CD4-positive, alpha-beta T cell treated with Interleukin-15 for 4 hours (primary cell): ENCODE measurements at places on chromosomes 1 and 21.

DNA sequence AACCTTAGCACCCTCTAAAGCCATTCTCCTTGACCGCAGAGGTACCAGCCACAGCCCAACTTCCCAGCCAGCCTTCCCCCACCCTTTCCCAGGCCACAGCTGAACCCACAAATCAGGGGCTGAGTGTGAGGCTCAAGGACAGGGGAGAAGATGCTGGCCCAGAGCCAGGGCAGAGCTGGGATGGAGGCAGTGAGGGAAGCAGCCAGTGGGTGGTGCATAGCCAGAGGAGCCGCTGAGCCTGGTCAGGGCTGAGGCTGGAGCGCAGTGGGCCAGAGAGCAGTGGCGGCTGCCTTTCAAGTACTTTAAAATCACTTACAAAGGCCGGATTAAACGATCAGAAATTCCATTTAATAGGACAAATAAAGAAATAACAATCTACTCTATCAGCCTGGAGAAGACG lies 36.3 kb downstream of the DMAP1 start:
- no peak for DNase-seq

GRCh38 chr1:224113545-224113917 lies 380 bp upstream of the FBXO28 start:
- DNase-seq = no peak

- DNase-seq = no peak
Observed at GRCh38 chr1:5659606-5660005, 332.6 kb downstream of the NPHP4 start.

DNA sequence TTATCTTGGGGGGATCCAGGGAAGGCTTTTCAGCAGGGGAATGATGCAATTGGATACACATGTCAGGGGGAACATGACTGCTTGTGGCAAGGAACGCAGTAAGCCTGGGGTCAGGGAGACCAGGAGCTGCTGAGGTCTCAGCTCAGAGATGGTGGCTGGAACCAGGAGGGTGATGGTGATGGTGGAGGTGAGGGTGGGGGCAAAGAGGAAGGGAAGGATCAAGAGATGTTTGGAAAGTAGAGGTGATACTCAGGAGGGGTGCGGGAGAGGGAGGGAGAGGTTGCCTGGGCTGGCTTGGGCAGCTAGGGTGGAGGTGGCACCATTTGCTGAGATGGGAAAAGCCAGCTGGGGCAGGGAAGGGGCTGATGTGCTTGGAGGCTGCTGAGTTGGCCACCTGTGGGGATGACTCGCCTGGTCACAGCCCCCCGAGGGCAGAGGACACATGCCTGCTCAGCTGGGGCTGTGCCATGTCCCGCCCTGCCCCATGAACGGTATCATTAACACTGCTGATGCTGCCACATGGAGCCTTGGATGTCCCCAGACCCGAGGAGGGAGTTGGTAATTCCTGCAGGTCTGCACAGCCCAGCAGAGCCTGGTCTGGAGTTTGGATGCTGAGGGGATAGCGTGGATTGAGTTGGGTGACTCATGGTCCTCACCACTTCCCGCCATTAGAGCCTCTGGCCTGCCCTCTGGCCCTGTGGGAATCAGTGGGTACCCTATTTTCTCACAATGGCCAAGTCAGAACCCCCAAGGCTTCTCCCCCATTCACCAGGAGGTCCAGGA lies 6.3 kb upstream of the PADI1 start:
- no peak for DNase-seq

DNA sequence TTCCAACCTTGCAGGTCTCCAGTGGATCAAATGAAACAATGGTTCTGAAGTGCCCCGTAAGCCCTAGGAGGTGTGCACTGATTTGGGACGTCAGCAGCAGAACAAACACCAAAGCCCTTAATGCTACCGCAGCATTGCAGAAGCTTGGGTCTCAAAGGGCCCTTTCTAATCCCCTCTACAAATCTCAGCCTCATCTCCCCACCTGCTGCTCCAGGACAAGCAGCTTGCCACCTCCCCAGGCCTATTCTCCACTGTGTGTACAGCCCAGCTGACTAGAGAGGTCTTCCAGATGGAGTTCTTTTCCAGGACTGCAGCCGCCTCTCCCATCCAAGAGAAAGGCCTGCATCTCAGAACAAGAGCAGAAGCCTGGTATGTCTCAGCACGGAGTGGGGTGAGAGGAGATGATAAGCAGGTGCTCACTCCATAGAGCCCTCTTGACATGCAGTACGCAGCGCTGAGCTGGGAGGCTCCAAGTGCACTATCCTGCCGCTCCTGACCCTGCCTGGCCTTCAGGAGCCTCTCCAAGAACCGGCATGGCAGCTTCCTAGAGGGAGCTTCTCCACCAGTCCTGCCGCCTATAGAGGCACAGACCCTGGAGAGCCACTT lies 46.3 kb downstream of the MRPL37 start:
- DNase-seq = no peak

- no peak for DNase-seq
Observed at GRCh38 chr1:229328598-229329362, 14.1 kb downstream of the CCSAP start.

DNA sequence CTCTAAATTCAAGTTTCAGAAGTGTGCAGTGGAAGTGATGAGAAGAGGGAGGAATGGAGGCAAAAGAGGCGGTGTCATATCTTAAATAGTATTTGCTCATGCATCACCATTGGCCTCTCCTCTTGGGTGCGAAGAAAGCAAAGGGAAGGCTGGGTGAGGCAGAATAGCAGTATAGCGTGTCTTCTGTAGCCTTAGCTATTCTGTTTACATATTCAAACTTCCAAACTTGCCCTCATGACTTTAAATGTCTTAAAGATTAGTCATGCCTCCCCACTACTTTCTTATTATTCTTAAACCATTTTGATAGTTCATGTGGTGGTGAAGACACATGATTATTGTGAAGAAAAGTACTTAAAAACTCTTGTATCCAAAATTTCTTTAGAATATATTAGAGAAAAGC lies 104.6 kb upstream of the TENT5C start:
- no peak for DNase-seq

- peak; percentile 25 for DNase-seq
Observed at GRCh38 chr1:36609241-36610027, 126.7 kb upstream of the CSF3R start.

GRCh38 chr1:24803220-24803619 lies 58.0 kb downstream of the CLIC4 start:
- no peak for DNase-seq

DNA sequence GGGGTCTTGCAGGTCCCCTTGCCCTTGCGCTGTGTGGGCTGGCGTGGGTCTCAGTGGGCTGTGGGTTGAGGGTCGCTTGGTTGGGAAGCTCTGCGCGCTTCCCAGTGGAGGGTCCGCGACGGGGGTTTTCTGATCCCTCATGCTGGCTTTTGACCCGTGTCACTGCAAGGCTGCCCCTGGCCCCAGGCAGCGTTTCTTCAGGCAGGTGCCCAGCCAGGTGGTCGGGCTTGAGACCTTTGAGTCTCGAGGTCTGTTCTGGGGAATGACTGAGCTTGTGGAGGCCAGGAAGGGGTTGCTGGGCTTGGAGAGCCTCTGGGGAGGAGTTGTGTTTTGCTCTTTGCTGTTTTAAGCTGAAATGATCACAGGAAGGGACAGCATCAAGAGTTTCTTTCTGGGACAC lies 5.3 kb downstream of the SKI start:
- DNase-seq = no peak

- no peak for DNase-seq
Observed at GRCh38 chr1:10724052-10724494, 72.4 kb downstream of the CASZ1 start.

DNA sequence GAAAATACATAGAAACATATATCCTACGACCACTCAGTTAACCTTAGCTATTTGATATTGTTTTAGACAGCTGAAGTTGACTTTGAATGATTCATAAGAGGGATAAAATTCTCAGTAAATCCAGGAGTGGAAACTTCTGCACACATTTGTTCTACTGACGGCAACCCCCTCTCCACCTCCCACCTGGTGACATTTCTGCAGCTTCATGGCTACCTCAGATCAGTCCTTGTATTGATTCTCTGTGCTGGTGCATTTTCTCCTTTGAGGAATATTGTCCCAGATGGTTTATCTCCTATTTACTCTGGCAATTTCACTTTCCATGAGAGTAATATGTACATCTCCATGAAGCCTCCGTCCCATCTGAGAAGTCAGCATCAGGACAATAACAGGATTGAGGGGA lies 57.7 kb upstream of the COA6 start:
- no peak for DNase-seq

- no peak for DNase-seq
Observed at GRCh38 chr1:164716992-164717703, 158.2 kb downstream of the PBX1 start.

GRCh38 chr1:185964946-185965345 lies 230.8 kb downstream of the HMCN1 start:
- no peak for DNase-seq

DNA sequence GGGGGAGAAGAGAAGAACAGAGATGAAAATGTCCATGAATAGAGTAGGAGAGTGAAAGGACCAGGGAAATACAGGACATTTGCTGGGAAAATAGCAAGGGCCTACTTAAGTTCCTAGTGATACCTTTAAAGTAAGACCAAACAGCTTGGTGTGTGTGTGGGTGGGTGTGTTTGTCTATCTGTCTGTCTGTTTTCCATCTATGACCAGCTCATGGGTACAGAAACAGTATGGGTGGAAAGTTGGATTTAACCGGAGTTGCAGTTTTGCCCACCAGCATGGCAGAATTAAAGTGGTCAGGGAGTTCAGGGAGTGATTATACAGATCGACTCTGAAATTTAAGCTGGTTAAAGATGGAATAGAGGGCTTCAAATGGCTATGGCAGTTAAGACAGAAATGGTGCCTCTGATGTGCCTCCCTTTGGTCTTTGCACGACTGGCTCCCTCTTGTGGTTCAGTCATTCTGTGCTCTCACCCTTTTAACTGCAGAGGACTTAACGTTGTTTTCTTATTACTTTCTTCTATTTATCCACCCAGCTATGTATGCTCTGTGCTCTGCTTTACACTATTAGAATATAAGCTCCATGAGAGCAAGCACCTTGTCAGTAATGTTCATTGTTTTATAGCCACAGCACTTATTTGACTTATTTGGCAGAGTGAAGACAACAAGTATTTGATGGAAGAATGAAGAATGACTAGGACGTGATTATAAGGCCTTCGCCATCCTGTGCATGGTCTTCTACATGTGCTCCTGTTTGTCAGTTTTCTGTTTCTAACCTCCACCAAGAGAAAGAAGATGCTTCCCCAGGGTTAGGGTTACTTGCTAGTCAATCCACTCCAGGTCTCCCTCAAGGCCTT lies 72.7 kb upstream of the AK4 start:
- peak; percentile 82 for DNase-seq

- no peak for DNase-seq
Observed at GRCh38 chr1:101105877-101106276, 80.3 kb upstream of the DPH5 start.

- no peak for DNase-seq
Observed at GRCh38 chr1:161885003-161885402, 118.9 kb downstream of the ATF6 start.

DNA sequence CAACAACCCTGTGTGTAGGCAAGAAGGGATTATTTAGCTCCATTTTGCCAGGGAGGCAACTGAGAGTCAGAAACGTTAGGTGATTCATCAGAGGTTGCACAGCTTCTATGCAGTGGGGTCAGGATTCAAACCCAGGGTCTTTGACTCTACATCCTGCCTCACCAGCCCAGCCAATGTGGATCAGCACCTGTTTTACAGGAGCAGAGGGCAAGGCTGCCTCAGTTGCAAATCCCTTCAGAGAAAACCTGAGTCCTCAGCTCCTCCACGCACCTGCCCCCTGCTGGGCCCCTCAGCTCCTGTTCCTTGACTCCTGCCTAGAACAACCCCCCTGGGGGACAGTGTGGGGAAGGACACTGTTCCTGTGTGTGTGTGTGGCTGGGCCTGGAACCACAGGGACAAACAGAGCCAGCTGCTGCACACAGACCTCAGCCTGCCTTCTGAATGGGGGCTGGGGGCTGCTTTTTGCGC lies 61.6 kb downstream of the LRRN2 start:
- no peak for DNase-seq

- DNase-seq = no peak
Observed at GRCh38 chr1:119974013-119974412, 77.7 kb upstream of the ADAM30 start.

DNA sequence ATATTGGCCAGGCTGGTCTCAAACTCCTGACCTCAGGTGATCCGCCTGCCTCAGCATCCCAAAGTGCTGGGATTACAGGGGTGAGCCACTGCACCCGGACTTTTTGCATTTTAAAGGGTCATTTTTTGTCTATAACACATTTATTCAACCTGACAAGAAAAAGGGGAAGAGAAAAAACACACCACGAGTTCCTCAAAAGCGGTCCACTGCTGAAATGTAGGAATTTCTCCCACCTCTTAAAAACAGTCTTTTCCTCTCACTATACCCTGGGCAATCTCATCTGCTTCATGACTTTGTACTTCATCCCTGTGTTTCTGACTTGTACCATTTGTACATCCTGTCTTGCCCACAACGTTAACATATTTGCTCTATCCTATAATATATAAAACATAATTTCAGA lies 413.3 kb upstream of the PTBP2 start:
- no peak for DNase-seq

GRCh38 chr1:48030211-48030610 lies 33.0 kb upstream of the TRABD2B start:
- no peak for DNase-seq

- DNase-seq = no peak
Observed at GRCh38 chr1:229752679-229753078, 126.6 kb downstream of the URB2 start.

GRCh38 chr1:20059847-20060246 lies 10.1 kb upstream of the PLA2G5 start:
- no peak for DNase-seq

GRCh38 chr1:161033751-161034150 lies 5.0 kb downstream of the TSTD1 start:
- peak; percentile 45 for DNase-seq

DNA sequence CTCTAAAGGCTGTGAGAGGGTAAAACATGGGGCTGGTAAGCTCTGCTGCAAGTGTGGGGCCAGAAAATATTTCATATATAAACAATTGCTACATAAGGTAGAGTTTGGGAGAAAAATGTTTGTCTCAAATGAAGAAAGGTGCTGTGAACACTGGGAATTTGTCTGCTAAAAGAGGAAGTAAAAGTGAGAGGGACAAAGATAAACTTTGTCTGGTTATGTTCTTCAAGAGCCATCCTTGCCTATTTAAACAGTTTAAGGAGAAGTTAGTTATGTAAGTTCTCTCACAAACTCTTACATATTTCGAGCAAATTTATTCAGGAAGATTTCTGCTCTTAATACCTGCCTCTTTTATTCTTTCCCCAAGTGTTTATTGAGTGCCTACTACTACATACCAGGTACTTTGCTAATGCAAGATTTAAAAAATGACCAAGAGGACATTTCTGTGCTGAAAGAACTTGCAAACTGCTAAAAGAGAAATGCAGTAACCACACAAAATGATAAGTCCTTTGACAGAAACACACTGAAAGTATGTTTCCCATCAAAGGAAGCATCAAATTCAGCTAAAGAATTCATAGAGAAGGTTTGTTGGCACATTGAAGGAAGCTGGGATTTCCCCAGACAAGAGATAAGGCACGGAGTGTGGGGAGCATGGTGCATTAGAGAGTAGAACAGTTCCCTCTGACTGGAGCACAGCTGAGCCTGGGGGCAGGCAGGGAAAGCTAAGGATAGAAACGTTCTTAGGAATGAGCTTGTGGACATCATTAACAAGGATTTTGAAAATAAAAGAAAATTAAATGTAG lies 549.1 kb downstream of the PTBP2 start:
- DNase-seq = no peak
